NCI-H1930 (cell line): ENCODE measurements at places on chromosomes 1 and 21.

DNA sequence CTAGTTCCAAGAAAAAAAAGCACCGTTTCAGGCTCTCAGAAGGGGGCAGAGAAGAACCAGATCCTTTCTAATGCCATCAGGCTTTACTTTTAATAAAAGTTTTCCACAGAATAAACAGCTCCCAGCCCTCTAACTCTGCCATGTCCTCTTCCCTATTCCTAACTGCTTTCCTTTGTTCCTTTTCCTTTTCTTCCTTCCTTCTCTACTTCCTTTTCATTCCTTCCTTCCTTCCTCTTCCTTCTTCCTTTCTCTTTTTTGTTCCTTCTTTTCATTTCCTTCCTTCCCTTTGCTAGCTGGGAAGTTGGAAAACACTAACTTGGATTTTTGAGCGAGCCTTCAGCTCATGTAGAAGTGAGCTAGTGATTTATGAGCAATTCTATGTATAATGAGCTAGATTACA lies 46.2 kb downstream of the KDM5B start:
- no peak for DNase-seq

- DNase-seq, result no peak
Measured at GRCh38 chr1:55073187-55073916, 34.0 kb downstream of the PCSK9 start.

DNA sequence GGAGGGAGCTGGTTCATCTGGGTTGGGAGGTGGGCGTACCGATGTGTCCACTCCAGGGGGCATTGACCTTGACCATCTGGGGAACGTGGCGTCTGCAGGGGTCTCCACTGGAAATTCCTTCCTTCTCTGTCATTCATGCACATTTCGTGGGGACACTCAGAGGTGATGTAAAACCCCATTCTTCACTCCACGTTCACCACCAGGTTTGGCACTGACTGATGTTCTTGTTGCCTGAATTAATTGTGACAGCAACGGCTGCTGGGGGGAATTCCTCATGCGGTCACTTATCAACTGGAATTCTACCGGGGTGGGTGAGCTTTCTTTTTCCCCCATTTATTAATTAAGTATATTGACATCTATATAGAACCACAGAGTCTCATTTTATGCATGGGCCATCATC lies 18.1 kb upstream of the POFUT2 start:
- no peak for DNase-seq

DNA sequence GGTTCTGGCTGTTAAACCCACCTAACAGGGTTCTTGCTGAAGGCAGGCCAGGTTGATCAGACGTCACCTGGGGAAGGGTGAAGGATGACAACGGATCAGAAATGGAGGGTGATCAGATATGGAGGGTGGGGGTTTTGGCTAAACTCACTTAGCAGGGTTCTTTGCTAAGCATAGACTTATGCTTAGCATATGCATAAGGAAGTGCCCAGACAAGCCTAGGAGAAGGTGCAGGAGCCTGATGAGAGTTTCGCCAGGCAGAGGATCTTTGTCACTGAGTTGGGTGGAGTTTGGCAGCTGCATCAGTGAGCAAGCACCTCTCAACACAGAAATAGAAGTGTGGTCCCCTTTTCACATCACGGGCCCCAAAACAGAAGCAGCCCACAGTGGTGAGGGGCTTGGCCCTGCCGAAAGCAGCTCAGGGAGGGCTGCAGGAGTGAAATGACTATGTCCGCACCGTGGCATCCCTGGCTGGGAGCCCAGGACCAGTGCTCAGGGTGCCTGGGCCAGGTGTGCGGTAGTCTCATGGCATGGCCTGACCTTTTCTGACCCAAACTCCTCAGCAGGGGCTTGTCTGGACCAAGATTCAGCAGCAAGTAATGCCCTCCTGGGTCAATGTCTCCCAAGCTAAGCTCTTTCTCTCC lies 101.6 kb downstream of the AJAP1 start:
- no peak for DNase-seq

- no peak for DNase-seq
Measured at GRCh38 chr1:170196490-170197236, 50.9 kb downstream of the NTMT2 start.

DNA sequence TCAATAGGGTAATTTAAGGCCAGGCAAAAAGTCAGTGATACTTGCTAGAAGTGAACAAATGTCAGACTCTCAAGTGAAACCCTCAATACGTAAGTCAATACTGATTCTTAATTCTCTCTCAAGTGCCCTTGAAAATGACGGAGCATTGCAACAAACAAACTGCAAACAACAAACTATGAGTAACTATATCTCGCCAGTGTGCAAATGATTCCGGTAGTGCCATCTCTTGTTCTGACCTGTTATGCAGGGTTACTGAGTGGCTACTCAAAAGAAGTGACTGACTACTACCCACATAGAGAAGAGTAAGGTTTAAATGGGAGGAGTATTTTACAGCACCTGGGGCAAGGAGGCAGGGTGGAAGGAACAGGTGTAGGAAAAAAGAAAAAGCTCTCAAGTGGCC lies 1.6 kb downstream of the SLC19A2 start:
- DNase-seq, result no peak

GRCh38 chr1:215617979-215618378 lies 50.9 kb downstream of the KCTD3 start:
- DNase-seq, result no peak

DNA sequence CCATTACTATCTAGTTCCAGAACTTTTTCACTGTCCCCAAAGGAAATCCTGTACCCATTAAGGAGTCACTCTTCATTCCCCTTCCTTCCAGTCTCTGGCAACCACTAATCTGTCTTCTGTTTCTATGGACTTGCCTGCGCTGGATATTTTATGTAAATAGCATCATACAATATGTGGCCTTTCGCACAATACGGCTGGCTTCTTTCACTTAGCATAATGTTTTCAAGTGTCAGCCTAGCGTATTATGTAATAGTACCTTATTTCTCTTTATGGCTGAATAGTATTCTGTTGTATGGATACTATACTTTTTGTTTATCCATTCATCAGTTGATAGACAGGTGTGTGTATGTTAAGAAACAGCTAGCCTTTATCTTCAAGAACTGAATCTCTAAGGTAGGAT lies 14.3 kb downstream of the ATF3 start:
- no peak for DNase-seq

DNA sequence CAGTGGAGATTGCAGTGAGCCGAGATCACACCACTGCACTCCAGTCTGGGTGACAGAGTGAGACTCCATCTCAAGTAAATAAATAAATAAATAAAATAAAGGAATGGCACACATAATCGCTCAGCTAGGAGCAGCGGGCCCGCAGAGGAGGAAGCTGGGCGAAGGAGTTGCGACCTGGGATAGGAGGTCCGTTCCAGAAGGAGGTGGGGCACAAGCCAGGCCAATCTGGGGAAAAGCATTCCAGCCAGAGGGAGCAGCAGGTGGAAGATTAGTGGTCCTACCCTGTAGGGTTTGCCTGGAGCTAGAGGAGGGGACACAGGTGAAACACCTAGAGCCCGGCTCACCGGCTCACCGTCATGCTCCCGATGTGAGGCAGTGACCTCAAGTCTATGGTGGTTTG lies 40.3 kb upstream of the CASZ1 start:
- DNase-seq, result no peak

DNA sequence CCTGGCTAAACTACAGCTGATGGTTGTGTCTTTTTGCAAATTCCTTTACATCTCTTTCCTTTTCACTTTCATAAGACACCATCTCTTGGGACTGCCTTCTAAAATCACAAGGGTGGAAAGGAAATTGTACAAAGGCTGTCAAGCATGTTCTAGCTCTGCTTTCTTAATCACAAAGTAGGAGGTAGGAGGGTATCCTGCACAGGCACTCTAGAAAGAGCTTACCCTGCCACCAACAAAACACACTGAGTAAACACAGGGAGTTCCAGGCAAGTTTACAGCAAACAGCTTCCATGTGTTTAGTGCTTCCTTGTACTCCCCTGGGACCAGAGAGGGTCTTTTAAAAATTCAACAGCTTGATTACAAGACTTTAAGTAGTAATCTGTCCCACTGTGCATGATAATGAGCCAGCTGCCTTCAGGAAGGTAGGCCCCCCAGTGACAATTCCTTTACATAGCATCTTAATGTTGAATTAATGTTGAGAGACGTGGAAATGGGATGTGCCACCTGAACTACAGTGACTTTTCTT lies 2.4 kb downstream of the PLPP3 start:
- DNase-seq, result no peak

GRCh38 chr1:35915693-35916092 lies 15.2 kb upstream of the AGO3 start:
- no peak for DNase-seq

DNA sequence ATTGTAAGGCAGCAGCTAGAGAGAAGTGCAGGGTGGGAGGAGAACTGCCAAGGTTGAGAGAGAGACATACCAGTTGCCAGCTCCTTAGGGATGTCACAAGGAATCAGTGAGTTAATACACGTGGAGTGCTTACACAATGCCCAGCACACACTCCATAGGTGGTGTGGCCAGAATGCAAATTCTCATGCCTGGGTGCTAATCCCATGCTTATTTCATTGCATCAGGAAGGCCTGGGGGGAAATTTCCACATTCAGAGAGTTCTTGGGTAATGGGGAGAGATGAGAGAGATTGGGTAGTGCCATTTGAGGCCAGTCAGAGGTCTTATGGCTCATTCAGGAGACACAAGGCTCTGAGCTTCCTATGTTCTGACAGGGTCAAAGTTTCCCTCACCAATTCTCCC lies 38.7 kb downstream of the GJA5 start:
- DNase-seq, result no peak

DNA sequence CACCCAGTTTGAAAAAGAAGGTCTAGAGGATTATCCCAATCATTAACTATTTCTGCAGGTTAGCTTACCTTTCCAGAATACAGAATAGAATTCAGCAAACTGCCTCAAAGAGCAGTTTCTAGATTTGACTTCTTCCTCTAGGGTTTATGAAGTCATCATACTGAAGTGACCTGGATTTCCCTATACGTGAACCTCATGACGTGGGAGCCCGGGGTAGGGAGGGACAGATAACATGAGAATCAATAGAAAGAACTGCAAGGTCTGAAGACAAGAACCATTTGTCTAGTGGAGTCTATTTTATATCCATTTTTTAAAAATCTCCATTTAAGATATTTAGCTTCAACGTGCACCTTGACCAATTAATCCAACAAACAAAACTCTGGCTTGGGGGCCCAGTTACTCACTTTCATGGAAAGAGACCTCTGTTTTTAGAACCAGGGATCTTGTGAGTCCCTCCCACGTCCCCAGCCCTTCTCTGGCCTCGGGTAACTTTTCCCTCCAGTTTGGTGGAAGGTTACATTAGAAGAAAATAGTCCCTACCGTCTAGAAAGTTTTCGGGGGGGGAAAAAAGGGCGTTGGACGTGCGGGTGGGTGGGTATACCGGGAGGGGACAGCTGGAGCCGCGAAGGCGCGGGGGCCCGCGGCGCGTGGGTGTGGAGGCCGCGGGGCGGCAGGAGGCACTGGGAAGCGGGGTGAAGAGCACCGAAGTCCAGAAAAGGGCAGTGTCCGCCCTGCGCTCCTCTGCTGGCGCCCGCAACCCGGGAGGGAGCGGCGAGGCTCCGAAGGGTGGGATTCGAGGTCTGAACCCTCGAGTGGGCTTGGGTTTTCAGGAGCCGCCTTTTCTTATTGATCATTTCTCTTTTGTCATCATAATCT lies 13.8 kb upstream of the POGZ start:
- peak; percentile 23 for DNase-seq

DNA sequence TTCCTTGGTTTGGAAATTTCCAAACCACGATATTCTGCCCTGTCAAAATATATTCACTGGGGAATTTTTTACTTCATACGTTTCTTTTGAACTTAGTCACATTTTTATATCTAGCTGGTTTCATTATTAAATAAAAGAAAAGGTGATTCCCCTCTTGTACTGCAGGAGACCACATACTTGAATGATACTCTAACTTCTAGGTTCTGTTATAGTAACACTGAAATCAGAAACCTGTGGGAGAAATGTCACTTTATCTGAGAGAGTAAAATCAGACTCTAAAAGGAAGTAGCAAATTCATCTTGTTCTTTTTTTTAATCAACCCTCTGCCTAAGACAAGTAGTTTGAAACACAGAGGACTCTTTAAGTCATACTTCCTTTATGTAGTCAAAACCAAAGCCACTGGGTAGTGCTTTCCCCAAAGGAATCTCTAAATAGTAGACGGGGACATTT lies 34.4 kb downstream of the MRPL39 start:
- no peak for DNase-seq

- no peak for DNase-seq
Measured at GRCh38 chr1:180236698-180237509, 6.8 kb downstream of the LHX4 start.

DNA sequence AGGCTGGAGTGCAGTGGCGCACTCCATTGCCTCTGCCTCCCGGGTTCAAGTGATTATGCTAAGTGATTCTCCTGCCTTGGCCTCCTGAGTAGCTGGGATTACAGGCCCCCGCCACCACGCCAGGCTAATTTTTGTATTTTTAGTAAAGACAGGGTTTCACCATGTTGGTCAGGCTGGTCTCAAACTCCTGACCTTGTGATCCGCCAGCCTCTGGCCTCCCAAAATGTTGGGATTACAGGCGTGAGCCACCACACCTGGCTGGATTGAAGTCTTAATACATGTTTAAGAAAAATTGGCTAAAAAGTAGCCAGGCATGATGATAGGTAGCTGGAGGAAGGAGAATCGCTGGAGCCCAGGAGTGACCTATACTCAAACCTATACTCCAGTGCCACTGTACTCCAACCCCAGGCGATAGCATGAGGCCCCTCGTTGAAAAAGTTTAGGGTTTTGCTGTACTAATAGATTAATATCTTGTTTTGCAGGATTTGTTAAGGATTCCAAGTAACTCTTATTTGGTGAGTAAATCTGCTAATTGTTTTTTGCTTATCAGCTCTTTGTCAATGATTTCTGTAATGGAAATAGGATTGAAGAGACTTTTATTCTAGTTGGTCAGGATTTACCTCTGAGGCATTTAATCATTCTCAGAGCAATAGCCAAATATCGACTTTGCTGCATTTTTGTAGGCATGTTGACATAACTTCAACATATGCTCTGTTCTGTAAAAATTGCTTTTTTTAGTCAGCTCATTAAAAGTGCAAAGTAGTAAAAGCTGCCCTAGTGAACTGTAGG lies 2.0 kb downstream of the RCC1 start:
- no peak for DNase-seq

DNA sequence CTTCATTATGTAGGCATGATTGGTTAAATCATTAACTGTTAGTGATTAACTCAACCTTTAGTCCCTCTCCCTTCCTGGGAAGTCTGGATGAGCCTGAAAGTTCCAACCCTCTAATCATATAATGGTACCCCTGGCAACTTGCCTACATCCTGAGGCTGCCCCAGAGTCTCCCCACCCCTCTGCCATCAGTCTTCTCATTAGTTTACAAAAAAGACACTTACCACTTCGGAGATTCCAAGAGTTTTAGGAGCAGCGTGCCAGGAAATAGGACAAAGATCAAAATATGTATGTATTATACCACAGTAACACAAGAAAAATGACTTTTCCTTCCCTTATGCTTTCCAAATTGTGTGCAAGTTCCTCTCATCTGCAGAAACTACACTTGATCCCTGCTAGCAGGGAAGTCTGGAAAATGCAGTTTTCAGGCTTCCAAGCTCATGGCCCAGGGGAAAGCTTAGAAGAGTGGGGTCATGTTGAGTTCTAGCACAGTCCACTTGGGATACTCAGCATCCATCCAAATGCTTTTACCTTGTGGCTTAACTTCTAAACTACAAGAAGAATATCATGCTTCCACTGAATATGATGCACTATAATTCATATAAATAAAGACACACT lies 64.6 kb upstream of the PPIH start:
- no peak for DNase-seq

GRCh38 chr1:227902641-227902990 lies 45.1 kb downstream of the WNT9A start:
- DNase-seq, result no peak
